Myometrial cell (primary cell): ENCODE measurements at places on chromosomes 6 and 20. TPM values are rescaled to one million over a fixed set of nuclear protein-coding genes. Genes with fewer than 3 reads are reported as not detected.

SPTLC3 gene
- 2.1 and 4.9 TPM in 2 replicates for total RNA-seq

TMEM74B gene
- total RNA-seq: not detected in 2 replicates

ACTL10 gene
- total RNA-seq: 2.3 and 3.2 TPM in 2 replicates

DDX43 gene
- total RNA-seq: 0.58 TPM in 1 of 2 replicates, not detected in the other

DLK2 gene
- total RNA-seq: 0.86 and 2.3 TPM in 2 replicates

COL11A2 gene
- under 0.01 TPM in 1 of 2 replicates, not detected in the other for total RNA-seq

PPP1R14C gene
- not detected in 2 replicates for total RNA-seq

KCNK16 gene
- not detected in 2 replicates for total RNA-seq

RIPPLY2 gene
- not detected in 2 replicates for total RNA-seq

LAMP5 gene
- not detected in 2 replicates for total RNA-seq

CCN2 gene
- total RNA-seq: 34.0 and 39.3 TPM in 2 replicates
